Stimulated activated CD4-positive, alpha-beta T cell treated with anti-CD3 and anti-CD28 coated beads, TNF-alpha, amount 100 ng/mL, for 4 hours (primary cell): ENCODE measurements at places on chromosomes 3 and 15.

- no peak for DNase-seq
Measured at GRCh38 chr3:176839901-176840300, 357.4 kb downstream of the TBL1XR1 start.

- DNase-seq: no peak
Measured at GRCh38 chr3:34175636-34176176, 377.3 kb downstream of the PDCD6IP start.

DNA sequence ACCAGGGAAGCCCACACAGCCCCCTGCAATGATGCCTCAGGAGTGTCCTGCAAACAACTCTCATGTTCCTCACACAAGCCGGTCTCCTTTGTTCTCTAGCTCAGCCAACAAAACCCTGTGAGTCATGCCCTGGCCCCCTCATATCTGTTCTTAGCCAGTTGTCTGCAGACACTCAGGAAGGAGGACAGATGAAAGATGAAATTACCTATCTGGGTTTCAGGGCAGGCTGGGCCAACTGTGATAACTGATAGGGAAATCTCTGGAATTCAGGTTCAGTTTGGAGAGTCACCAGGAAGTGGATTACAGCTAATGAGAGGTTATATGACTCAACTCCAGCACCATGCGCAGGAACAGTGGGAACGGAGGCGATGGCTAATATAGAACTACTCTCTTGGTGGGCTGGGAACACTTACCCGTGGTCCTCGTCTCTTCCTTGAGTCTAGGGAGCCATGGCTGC is 352.0 kb upstream of the ADAMTS9 start:
- no peak for DNase-seq

DNA sequence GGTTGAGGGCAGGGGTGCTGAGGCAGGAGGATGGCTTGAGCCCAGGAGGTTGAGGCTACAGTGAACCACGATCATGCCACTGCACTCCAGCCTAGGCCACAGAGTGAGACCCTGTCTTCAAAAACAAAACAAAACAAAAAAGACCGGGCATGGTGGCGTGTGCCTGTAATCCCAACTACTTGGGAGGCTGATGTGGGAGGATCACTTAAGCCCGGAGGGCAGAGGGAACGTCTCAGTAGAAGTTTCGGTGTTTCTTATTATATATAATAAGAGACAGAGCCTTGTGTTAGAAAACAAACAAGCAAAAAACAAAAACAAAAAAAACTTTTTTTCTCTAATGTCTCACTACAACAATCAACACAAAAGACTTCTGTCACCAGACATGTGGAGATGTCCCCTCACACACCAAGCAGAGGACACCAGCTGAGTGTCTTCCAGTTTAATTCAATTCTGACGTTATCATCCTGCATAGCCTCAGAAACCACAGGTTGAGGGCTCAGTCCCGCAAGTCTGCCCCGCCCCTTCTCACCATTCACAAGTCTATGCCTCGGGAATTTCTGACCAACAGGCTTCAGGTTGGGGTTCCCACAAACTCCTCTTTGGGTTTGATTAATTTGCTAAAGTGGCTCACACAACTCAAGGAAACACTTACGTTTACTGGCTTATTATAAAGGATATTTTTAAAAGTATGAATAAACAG is 24.0 kb upstream of the EIF4A2 start:
- no peak for DNase-seq

GRCh38 chr3:179376474-179376873 is 29.0 kb downstream of the MFN1 start:
- DNase-seq: no peak

GRCh38 chr15:79035111-79035601 is 55.4 kb downstream of the RASGRF1 start:
- no peak for DNase-seq

DNA sequence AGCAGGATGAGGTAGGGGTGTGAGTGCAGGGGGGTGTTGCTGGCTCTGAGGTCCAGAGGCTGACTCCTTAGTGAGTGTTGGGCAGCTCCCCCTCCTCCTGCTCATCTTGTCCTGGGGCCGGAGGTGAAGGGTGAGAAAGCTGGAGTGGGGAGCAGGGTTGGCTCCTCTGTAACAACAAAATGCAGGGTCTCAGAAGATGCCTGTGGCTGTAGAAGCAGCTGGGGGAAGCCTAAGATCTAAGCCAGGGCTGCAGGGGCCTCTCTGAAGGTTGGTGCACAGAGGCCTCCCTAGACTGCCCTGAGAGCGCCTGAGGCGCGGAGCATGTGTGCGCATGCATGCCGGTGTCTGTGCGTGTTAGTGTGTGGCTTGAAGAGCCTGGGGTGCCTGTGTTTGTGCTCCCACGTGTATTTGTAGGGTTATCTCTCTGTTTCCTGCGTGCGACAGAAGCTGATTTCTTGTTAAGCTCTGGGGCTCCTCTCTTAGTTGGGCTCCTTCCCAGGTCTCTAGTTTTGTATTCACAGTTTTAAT is 5.3 kb upstream of the HDAC11 start:
- no peak for DNase-seq

DNA sequence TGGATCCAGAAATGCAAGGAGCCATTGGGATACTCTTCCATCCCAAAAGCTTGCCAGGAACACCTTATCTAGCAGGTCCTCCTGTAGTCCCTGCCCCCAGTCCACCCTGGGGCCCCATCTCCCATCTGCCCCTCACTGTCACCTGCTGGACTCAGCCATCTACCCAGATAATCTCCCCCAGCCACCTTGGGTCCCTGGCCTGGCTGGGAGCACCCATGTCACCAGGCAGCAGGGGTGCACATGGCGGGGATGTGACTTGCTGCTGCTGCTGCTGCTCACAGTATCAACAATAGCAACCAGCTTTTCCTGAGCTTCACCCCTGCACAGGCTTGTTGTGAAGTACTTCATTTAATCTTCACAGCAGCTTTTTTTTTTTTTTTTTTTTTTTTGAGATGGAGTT is 12.6 kb downstream of the PTH1R start:
- DNase-seq: no peak

DNA sequence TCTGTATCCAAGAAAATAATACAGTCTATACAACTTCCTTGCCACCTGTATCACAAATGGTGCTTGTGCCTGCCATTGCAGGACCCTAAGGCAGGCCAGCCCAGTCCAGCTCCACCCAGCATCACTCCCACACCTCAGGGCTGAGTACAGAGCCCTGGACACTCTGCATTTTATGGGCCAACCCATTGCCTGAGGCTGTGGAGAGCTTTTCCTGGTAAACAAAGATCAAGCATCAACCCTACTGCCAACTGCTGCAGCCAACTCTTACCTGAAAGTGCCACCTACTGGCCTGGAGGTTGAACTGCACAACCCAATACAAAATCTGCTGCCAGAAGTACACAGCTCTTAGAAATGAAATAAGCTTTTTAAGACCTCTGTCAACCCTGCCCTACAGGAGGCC is 1082.2 kb downstream of the NAALADL2 start:
- DNase-seq: no peak

GRCh38 chr3:42412526-42413155 is 2.2 kb upstream of the LYZL4 start:
- no peak for DNase-seq

DNA sequence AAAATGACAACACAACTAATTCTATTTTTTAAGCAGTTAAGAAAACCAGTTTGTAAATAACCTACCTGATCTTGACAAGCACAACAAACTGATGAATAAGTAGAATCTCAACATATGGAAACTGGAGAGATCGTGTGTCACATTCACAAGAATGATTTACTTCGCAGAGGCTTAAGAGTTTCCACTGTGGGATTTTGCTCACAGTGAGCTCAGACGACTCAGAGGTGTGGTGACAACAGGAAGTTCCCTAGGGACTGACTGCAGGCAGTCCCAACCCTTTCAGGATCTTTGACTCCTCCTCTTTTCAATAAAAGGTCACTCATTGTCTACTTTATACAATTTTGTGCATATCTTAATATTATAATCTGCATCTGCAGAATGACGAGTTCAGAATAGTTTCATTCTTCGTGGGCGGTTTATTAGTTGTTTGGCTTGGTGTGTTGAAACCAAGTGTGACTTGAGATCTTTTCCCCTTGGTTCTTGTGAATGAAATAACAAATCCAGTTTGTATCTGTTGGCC is at the start of gene LIPH:
Gene LIPH, minus strand, starts transcription at position 231 of the 520 bp plus-strand sequence. Its CDS starts 117 bp downstream, at position 114.
- no peak for DNase-seq

GRCh38 chr3:45746165-45746776 is 50.1 kb downstream of the SLC6A20 start:
- DNase-seq: no peak

- DNase-seq: peak; percentile 37
Measured at GRCh38 chr3:66971891-66972551, 26.1 kb upstream of the KBTBD8 start.

DNA sequence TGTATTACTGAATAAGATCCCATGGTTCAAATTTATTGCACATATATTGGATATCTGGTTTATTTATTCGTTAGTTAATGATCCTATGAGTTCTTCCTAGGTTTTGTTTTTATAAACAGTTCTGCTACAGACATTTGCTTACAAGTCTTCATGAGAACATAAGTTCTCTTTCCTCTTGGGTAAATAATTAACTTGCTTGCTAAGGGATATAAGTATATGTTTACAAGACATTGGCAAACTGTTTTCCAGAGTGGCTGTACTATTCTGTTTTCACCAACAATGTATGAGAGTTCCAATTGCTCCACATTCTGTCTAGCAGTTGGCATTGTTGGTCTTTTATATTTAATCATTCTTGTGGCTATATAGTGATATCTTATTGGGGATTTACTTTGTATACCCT is 341.8 kb upstream of the GBE1 start:
- DNase-seq: no peak

GRCh38 chr3:49476563-49476962 is 6.5 kb downstream of the DAG1 start:
- DNase-seq: no peak

GRCh38 chr3:53707222-53707621 is 139.0 kb downstream of the CHDH start:
- DNase-seq: no peak

DNA sequence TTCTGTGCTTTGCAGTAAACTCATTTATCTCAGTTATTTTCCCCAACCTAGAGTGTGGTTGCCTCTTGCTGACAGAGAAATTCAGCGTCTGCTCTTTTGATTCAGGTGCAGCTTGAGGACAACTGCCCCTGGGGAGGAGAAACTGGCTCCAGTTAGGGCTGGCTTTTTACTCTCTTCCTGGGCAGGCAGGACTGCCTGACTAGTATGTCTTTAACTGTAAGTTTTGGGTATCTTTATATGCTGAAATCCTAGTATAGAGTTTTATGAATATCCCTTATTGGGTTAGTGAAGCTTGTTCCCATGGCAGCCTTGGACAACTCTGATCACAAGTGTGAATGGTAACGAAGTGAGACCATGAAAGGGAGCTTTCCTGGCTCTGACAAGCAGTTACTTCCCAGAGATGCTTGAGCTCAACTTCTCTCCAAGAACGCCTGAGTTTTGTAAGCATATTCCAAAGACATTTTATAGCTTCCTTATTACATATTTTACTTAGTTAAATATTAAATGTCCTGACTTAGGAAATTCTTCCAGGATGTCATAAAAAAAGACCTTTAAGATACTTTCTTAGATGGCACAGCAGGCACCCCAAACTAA is 27.1 kb downstream of the CCNB2 start:
- no peak for DNase-seq

- DNase-seq: no peak
Measured at GRCh38 chr3:120177151-120177550, 82.9 kb upstream of the GSK3B start.

GRCh38 chr3:104245261-104245660 is 1121.4 kb upstream of the ALCAM start:
- no peak for DNase-seq

GRCh38 chr15:68126396-68126795 is 72.3 kb downstream of the PIAS1 start:
- no peak for DNase-seq

- no peak for DNase-seq
Measured at GRCh38 chr3:7867587-7867986, 634.0 kb upstream of the LMCD1 start.

- no peak for DNase-seq
Measured at GRCh38 chr3:126870608-126871210, 112.2 kb upstream of the PLXNA1 start.

GRCh38 chr3:10783360-10784351 is 32.4 kb upstream of the SLC6A11 start:
- no peak for DNase-seq

DNA sequence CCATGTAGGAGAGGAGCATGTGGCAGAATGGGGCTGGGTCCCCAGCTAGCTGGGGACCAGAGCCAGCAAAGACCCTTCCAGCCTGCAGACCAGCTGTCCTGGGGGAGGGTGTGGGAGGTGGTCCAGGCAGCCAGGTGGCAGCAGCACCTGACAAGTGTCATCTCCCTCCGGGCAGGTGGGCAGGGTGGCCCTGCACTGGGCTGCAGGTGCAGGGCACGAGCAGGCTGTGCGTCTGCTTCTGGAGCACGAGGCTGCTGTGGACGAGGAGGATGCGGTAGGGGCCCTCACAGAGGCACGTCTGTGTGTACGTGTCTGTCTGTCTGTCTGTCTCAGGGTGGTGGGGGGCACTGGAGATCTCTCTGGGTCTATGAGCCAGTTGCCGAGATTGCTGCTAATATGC is 5.5 kb downstream of the ANKDD1A start:
- DNase-seq: no peak

- DNase-seq: no peak
Measured at GRCh38 chr3:133984975-133985374, 44.8 kb downstream of the SLCO2A1 start.
